ENCODE measurements at places on chromosomes 3 and 15.

GRCh38 chr3:197302696-197303341, 4.4 kb upstream of the DLG1 start:
- DNase-seq = no peak

DNA sequence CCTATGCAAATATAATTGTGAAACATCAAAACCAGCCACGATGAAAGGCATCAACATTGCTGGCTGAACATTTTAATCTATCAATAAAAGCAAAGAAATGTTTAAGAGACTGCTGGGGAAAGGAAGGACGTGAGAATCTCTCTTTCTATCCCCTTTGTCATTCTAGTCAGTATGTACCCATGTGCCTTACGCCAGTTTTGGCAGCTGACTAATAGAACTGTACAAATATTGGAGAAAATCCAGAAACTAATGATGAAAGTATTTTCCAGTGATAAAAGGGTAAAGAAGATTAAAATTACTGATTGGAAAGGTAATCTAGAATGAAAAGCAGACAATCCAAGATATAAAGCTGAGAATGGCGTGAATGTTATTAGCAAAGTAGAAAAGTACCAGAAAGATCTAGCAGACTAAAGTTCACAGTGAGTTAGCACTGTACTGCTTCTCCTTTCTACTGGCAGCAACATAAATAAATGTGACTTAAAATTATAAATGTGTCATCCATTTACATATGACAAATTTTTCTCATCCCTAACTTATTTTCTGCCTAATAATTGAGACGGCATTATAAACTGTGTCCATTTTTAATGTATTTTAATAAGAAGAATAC, 401.9 kb upstream of the CNTN4 start:
- DNase-seq = peak; percentile 44

DNA sequence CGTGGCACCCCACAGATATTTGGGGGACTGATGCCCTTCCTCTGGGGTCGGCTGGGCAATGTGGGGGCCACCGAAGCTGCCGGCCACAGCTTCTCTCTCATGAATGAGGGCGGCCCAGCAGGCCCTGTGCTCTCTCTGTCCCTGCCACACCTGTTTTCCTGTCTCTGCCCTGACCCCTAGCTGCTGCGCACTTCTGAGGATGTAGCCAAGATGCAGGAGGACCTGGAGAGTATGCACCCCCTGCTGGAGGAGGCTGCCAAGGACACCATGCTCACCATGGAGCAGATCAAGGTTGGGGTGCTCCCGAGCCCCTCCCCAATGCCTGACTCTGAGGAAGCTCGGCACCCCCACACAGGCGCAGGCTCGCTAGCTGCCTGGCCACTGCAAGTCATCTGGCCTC, 59.7 kb downstream of the SEMA3G start:
- peak; percentile 8 for DNase-seq

DNA sequence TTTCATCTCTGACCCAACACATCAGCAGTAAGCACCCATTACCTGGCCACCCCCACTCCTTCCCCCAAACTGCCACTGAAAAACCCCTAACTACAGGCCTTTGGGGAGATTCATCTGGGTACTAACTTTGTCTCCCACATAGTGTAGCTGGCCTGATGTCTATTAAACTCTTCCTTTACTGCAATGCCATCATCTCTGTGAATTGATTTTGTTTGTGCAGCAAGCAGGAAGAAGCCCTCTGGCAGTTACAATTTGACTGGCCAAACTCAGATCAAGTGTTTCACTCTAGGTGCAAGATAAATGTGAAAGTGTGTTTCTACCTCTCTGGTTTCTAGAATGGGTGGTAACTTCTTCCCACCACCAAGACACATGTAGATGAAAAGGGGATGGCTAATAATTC, 26.7 kb upstream of the OR5K4 start:
- DNase-seq = no peak

DNA sequence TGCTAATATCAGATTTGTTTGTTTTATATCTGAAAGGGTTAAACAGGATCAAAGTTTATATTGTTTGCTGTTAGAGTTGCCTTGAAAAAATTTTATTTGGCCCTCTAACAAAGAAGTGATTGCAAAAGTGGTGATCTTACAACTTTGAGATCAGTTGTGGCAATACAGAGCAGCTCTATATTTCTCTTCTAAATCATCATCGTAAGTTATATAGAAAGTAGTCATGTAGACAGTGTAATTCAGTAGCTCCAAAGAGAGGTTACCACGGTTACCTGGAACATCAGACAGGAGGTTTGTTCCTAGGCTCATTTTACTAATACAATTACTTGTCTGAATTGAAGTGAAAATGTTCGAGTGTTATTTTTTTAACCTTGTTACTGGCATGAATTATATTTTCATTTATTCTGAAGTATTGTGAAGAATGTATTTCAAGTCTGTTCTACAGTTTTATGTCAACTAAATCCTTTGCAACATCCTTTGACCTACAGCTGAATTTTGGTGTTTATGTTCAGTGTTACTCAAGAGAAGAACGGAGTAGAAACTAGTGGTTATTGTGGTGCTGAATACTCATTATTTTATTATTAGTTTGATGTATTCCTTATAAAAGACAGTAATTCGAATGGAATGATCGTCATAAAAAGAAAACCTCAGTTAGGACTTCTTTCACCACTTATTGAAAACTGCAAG, 214.2 kb downstream of the NAALADL2 start:
- DNase-seq = no peak

DNA sequence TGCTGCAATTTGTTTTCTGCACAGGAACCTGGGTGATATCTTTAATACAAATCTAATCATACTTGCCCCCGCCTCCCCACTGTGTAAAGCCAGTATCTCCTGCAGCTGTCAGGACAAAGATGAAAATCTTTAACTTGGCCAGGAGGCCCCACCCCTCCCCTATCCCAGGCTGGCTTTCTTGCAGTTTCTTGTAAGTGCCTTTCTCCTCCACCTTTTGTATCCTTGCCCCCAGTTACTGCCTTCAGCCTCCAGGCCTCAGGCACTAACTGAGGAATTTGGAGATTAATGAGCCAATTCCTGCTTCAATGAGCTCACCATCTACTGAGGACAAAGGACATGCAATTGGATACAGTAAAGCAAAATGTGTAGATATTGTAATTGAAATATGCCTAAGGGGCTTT, 6.5 kb downstream of the GCSAM start:
- DNase-seq = no peak

GRCh38 chr15:88166082-88166993, 90.2 kb downstream of the NTRK3 start:
- DNase-seq = no peak

DNA sequence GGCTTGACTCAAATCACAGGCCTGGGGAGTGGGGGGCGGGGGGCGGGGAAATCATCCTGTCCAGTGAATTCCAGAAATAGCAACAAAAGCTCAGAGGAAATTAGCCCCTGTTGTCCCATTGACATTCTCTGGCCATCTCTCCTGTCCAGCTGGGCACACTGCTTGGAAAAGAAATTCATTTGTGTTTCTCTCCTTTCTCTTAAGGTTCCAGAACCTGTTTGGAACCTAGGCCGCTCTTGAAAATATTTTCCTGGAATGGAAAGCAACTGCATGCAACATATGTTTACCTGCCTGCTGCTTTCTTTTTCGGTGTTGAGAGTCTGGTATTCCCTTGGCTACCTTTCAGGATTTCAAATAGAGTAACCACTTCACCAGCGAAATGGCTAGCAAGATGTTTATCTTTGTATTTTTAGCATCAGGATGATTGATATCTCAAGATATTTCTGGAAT, 169.0 kb downstream of the GHSR start:
- DNase-seq = no peak

- DNase-seq = no peak
Measured at GRCh38 chr3:51591231-51591630, 52.7 kb downstream of the RAD54L2 start.

DNA sequence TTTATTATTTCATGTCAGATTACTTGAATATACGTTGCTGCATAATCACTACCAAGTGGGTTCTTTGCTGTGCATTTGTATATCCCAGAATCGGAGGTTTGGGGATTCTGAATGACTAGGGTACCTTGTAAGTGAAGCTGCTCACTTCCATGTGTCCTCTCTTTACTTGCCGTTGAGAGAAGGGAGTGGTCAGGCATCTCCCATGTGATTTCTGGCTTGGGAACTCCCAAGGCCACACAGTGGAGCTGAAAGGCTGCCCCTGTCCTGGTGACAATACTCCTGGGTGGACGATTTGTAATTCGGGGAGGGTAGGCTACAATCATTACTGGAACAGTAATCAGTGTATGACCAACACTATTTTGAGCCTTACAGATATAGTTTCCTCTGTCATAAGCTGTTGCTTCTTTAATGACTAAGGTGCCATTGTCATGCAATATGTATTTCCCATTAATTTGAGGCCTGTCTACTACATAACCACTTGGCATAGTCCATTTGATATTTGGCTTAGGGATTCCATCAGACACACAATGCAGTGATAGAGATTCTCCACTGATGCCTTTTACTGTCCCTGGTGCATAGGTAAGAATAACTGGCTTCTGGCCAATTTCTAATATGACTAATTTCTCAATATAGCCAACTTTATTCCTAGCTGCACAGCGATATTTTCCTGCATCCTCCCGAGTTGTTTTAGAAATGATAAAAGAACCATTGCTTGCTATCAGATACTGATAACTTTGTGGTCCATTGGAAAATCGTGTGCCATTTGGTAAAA, 24.0 kb downstream of the IGSF10 start:
- DNase-seq = no peak

GRCh38 chr15:49987896-49988295, 131.1 kb downstream of the ATP8B4 start:
- no peak for DNase-seq

DNA sequence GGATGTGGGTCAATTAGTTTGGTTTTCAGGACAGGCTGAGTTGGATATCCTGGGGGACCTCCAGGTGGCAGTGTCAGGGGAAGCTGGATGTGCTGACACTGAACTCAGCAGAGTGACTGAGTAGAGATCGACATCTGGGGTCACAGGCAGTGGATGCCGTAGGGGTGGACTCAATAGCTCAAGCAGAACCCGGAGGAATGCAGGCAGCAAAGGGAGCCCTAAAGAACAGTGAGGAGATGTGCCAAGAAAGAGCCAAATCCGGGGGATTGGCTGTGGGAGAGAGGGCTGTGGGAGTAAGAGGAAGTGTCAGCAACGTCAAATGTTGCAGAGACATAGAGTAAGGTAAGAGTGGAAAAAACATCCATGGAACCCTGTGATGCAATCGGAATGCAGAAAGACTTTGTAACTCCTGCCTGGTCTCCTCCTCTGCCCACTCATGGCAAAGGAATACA, 11.6 kb downstream of the CCR5AS start:
- DNase-seq = no peak

Measured in retinal pigment epithelial cell (primary cell).